MG63 (cell line): ENCODE measurements at places on chromosomes 4 and X. TPM values are rescaled to one million over a fixed set of nuclear protein-coding genes. Genes with fewer than 3 reads are reported as not detected.

Gene CT47A1
- total RNA-seq, result not detected in 2 replicates

Gene KLHL13
- total RNA-seq, result 14.2 and 16.3 TPM in 2 replicates

Gene SEC31A
- 116 and 139 TPM in 2 replicates for total RNA-seq

Gene PDE5A
- total RNA-seq, result 46.2 and 78.6 TPM in 2 replicates

Gene CTPS2
- 9.2 and 13.2 TPM in 2 replicates for total RNA-seq

Gene BRS3
- not detected in 2 replicates for total RNA-seq

Gene GUCY1B1
- 0.92 and 1.5 TPM in 2 replicates for total RNA-seq

Gene GATB
- 11.8 and 36.6 TPM in 2 replicates for total RNA-seq

Gene PASD1
- not detected in 2 replicates for total RNA-seq

Gene CTAG2
- total RNA-seq, result not detected in 2 replicates

Gene STBD1
- 0.13 TPM in 1 of 2 replicates, not detected in the other for total RNA-seq

Gene DDX53
- not detected in 2 replicates for total RNA-seq
